NCI-H524 (cell line): ENCODE measurements at places on chromosomes 4 and X.

DNA sequence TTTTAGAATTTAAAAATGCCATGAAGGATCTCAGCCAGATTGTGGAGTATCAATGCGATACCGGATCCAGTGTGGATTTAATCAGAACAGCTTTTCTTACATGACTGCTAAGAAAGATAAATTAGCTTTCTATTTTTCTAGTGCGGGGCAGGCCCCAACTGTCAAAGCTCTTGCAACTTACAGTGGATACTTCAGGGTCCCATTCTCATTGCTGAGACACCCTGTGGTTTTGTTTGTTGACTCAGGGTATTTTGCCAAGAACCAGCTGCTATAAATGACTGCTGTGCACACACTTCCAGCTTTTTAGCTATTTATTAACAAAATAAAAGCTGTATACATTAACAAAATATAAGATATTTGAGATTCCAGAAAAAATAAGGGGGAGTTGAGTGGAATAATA, 166.4 kb downstream of the DCLK2 start:
- DNase-seq, result no peak

- DNase-seq, result no peak
Observed at GRCh38 chr4:114273238-114273637, 293.8 kb upstream of the ARSJ start.

DNA sequence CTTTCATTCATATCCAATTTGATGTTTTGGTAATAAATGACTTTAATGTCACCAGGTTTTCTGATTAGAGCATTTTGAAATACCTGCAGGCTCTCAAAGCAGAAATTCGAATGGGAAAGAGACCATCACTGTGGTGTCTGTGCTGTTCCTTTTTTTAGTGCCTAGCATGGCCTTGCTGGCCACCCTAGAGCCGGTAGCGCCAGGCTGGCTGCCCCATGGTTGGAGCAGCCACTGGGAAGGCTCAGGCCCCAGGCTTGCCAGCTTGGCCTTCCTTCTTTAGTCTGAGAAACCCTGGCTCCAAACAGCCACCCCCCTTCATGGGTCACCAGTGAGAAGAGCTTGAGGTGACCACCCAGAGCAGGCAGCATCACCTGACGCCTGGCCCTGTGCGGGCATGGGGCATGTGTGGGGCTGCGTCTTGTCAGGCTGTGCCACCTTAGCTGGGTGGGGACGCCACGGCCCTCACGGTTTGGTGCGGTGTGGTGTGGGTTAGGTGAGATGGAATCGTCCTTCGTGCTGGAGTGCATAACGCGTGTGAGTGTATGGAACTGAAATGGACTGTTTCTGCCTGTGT, 30.0 kb downstream of the TRMT44 start:
- DNase-seq, result no peak

GRCh38 chr4:187124331-187124730, 400.7 kb upstream of the FAT1 start:
- peak; percentile 6 for DNase-seq

GRCh38 chr4:152476796-152477195, 59.1 kb downstream of the FBXW7 start:
- DNase-seq, result no peak

DNA sequence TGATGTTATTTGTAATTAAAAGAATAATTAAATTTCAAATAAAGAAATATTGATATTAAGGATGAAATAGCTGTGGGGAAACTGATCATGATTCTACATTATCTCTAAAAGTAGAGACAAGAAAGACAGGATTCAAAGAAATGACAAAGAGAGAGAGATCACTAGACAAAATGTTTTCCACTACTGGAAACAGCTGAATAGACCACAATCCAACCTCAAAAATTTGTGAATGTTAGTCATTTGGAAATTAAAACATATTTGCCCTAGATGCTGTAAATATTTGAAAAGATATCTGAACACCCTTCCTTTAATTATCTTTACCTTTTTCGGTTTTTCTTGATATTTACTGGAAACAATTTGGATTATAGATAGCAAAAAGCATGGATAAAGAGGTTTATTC, 414.9 kb downstream of the CENPC start:
- no peak for DNase-seq
